Cardiac muscle cell (in vitro differentiated cells and primary cell): ENCODE measurements at places on chromosomes 7 and 10. TPM values are rescaled to one million over a fixed set of nuclear protein-coding genes. Genes with fewer than 3 reads are reported as not detected.

- H3K36me3 ChIP-seq: peaks cover 17% of the 10 kb centered on the region
- H3K4me3 ChIP-seq: no peak overlapping the region
- H3K27me3 ChIP-seq: no peaks in the 10 kb centered on the region
These were observed 40.7 kb downstream of the ATE1 start for GRCh38 chr10:121886997-121887622.

DNA sequence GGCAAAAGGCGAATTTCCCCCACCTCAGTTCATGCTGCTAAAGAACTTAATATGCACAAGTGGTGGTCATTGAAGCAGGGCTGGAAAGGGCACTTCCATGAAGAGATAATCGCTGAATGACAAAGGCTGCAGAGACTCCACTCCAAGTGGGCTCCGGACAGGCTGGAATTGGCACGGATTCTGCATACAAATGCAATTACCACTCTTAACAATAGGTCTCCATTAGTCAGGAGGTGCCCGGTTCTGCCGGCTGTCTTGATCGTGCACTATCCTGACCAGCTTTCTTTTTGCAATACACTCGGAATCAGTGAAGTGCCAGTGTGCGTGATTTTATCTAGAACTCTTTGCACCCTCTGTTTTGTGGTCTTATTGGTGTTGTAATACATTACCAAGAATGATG lies 49.7 kb downstream of the INSYN2A start:
- no peak overlapping the region for H3K27ac ChIP-seq
- no peaks in the 10 kb centered on the region for H3K36me3 ChIP-seq
- H3K27me3 ChIP-seq: no peaks in the 10 kb centered on the region
- no peaks in the 10 kb centered on the region for H3K4me1 ChIP-seq

DNA sequence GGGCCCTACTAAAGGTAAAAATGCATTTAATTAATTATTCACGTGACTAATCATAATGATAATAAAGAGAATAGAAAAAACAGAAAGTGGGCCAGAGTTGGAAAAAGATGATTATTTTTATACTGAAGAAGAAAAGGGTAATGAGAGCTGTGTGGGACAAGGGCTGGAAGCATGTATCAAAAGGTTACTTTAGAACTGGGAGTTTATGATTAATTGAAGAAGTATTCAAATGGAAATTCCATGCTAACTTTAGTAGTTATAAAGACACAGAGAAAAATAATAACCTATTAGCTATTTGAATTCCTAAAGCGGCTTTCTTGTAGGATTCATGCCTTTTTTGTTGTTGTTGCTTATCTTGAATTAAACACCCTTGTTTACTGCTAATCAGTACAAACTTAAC lies 49.9 kb downstream of the MKX start:
- H3K4me3 ChIP-seq: no peak overlapping the region
- H3K27me3 ChIP-seq: no peaks in the 10 kb centered on the region
- H3K4me1 ChIP-seq: no peaks in the 10 kb centered on the region

HDAC9 gene
- total RNA-seq: 61.5 and 101 TPM in 2 replicates

DNA sequence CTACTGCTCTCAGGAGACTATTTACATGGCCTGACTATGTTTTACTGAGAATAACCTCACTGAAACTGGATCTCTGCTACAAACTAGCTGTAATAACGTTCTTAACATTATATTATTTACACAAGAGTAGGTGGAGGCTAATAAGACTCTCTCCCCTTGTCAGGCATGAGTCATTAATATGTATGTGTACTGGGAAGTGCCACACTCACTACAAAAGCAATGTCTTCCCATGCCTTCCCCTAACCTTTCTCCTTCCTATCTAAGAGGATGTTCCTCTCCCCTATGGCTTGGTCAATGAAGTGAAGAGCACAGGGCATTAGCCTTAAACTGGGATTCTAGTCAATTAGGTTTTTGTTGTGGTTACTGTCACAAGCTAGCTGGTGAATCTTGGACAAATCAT lies 147.9 kb downstream of the DGKB start:
- H3K36me3 ChIP-seq: no peaks in the 10 kb centered on the region
- H3K27me3 ChIP-seq: no peaks in the 10 kb centered on the region
- DNase-seq: peak; percentile 33
- no peak overlapping the region for H3K4me3 ChIP-seq
- no peaks in the 10 kb centered on the region for H3K4me1 ChIP-seq

DNA sequence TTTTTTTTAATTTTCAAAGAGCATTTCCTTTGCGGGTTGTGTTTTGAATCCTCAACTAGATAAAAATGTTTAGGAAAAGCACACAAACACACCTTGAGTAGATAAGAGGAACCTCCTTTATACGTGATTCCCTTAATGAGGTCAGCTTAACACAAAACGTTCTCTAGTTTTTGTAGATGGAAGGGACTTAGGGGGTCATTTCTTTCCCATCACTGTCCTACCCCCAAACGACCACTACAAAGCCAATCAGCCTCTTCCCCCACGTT lies 1.2 kb downstream of the SUV39H2 start:
- no peak for DNase-seq
- peaks cover 11% of the 10 kb centered on the region for H3K4me1 ChIP-seq
- H3K36me3 ChIP-seq: no peaks in the 10 kb centered on the region
- peak overlapping the region; percentile 84 for H3K4me3 ChIP-seq
- no peaks in the 10 kb centered on the region for H3K27me3 ChIP-seq
- no peak overlapping the region for H3K27ac ChIP-seq

GRCh38 chr10:98425511-98426352 lies 10.8 kb upstream of the PYROXD2 start:
- no peaks in the 10 kb centered on the region for H3K36me3 ChIP-seq
- no peak overlapping the region for H3K4me3 ChIP-seq

- no peaks in the 10 kb centered on the region for H3K27me3 ChIP-seq
- H3K4me1 ChIP-seq: peaks cover 22% of the 10 kb centered on the region
- no peak overlapping the region for H3K4me3 ChIP-seq
- no peaks in the 10 kb centered on the region for H3K36me3 ChIP-seq
These were observed 177.5 kb downstream of the TWIST1 start for GRCh38 chr7:18939771-18940592.
